ENCODE measurements at places on chromosomes 12 and 14.
A peak's percentile ranks its signal among the peaks of the same experiment; 100 is the strongest.

GRCh38 chr12:22201101-22201500 is 133.4 kb downstream of the ST8SIA1 start:
- DNase-seq: no peak

- no peak for DNase-seq
These were observed 263.4 kb downstream of the ADGRD1 start for GRCh38 chr12:131217024-131217586.

DNA sequence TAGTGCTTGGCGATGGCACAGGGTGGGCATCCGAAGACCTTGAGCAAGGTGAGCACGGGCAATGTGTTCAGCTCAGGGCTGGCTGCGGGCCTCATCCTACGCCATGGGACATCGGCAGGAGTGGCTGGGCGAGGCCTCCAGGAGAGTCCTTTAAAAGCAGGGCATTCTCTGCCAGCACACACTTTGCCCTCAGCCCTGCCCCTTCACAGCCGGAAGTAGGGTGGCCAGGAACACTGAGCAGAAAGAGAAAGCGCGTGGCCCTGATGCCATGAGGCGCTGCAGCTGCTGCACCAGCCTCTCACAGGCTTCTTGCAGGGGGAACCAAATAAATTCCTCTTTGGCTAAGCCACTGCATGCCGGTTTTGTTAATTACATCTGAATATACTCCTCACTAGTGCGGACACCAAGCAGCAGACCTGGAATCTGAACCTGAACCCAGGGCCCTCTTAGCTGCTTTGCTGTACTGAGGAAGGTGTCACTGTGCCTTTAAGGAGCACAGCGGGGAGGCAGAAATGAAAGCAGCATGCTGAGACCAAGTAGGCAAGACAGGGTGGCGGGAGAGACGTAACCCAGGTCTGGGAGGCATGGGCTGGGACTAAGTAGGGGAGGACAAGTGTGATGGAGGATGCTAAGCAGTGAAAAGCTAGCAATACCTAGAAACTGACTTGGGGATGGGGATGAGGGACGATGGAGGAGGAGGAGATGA is 155.2 kb downstream of the TTC7B start:
- no peak for DNase-seq

- no peak for DNase-seq
These were observed 246.6 kb upstream of the LRFN5 start for GRCh38 chr14:41360126-41360525.

DNA sequence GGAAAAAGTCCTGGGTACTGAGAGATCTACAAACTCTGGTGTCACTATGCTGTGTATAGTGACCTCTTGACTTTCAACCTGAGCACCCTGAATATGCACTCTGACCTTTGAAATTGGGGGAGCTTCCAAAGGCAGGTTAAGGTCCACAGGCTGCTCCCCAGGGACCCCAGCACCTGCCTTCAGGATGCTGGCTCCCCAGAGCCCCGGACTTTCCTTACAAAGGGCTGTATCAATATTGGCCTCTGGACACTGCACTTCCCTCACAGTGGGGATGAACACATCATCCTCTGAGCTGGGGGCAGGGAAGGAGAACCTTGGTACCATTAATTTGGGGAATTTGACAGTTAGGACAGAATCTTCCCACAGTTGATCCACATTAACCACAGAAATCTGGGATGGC is 14.3 kb downstream of the PLD4 start:
- DNase-seq: no peak

GRCh38 chr12:22443379-22444316 is 100.7 kb downstream of the C2CD5 start:
- peak; percentile 73 for DNase-seq

DNA sequence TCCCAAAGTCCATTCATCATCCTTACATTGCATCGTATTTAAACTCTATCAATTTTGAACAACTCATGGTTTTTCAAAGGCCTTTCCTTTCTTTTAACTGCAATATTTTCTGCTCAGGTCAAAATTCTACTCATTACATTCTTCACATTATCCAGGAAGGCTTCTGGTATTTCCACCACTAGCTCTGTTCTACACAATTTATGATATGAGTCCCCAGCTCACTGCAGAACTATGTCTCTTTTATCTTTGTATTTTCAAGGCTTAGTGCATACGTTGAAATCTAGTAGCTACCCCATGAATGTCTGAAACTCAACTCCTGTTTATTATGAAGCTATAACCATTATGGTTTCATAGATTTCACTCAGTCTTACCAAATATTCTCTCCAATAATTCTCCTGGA is 282.9 kb downstream of the DUSP6 start:
- DNase-seq: peak; percentile 49

GRCh38 chr12:19771858-19772257 is 332.6 kb downstream of the AEBP2 start:
- peak; percentile 85 for DNase-seq

DNA sequence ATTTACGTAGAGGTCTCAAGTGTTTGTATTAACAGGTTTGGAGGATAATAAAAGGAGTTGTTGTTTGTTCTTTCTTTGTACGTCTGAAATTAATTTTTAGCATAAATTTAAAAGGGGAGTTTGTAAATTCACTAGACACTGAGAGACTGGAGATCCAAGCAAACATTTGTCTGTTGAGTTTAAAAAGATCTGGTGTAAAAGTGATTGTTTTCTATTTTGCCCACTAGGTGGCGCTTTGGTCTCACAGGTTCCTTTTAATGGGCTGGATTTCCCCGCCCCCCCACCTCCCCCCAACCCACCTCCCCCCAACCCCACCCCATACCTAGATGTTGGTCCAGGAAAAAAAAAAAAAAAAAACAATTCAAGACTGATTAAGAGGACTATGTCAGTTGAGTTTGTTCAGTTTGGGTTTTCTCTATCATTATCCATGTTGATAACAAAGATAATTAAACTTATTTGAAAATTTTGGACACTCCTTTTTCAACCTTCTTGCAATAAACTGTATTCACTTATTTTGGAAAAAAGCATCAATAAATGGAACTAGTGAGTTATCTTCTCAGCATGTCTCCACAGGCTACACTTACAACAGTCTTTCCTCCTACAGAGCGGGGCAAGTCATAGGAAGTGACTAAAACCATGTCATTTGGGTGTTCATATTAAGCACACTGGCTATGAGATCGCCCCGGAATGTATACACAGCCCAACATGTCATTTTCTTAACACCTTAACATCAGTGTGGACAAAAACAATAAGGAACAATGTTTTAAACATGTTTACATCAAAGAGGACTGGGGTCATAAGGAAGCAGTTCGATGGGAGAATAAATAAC is 841.1 kb downstream of the NRXN3 start:
- DNase-seq: peak; percentile 70

- DNase-seq: no peak
These were observed 241.5 kb downstream of the SNAPC1 start for GRCh38 chr14:62003701-62004100.

- DNase-seq: no peak
These were observed 62.4 kb downstream of the SCN8A start for GRCh38 chr12:51653431-51653830.

GRCh38 chr14:99518441-99519346 is 37.5 kb downstream of the CCNK start:
- DNase-seq: peak; percentile 39

GRCh38 chr12:15842108-15842507 is 40.1 kb upstream of the STRAP start:
- DNase-seq: peak; percentile 91

DNA sequence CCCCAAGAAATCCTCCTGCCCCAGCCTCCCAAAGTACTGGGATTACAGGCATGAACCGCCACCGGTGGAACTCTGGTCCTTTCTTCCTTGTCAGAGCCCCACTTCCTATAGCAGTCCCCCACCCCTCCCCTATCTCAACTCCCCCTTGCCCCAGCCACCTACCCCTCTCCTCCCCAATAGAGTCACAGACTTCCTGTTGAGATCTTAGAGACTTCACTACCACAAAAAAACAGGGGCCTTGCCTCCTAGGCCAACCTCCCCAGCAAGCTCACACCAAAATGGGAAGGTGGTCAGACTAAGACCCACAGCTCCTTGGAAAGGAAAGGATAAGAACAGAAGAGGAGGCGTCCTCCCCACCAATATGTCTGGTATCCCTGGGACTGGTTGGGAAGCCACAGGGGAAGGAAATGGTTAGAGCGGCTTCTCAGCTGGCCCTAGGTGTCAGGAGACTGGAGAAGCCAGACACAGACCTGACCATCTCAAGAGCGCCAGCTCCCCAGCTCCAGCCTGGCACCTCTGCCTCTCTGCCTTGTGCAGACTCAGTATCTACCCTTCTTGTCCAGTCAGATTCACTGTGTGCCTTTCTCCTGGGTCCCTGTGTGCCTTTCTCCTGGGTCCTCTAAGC is 8.5 kb downstream of the ITGB7 start:
- DNase-seq: no peak

DNA sequence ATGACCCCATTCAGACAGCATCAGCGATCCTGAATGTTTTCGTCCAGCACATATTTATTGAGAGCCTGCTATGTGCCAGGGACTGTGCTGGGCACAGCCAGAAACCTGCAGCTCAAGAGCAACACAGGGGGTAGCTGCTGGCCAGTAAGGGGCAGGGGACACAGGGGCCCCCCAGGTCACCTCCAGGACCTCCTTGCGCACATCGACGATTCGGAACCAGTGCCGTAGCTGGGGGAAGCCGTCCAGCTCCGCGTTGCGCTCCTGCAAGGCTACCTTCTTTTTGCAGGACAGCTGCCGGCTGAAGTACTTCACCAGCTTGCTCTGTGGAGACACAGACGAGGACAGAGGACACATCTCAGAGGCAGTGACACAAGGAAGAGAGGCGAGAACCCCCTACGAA is 108.7 kb downstream of the KSR2 start:
- DNase-seq: no peak

GRCh38 chr12:124545508-124546418 is 21.6 kb downstream of the NCOR2 start:
- no peak for DNase-seq

DNA sequence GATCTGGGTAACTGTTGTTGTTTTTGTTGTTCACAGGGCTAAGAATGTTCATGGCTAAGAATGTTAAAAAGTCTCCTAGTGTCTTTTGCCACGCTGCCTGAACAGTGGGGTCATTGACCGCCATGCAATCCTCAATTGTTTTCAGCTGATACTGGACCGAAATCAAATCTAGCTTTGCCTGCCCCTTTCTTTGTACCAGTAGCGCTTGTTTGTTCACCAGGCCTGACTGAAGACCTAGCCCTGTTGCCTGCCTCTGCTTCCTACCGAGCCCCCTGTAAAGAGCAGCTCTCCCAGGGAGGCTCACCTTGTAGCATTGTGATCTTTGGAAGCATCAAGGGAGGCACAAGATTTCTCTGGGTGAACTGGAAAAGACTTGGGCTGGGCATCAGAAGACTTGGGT is 6.7 kb downstream of the PSEN1 start:
- no peak for DNase-seq

GRCh38 chr12:47158792-47159191 is 79.0 kb upstream of the AMIGO2 start:
- no peak for DNase-seq

DNA sequence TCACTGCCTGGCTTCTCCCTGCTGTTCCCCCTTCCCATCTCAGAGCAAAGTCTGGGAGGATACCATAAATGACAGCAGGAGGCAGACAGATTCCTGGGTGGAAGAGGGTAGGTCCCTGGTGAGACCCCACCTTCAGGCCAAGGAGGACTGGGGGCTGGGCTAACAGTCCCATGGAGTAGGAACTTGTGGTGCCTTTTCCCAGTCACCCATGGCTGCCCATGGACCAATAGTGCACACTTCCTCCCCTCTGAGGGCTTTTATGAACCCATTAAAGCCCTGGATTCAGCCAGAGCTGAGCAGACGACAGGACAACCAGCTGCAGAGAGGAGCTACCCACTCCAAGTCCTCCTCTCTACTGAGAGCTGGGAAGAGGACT is 36.6 kb upstream of the OR5AU1 start:
- DNase-seq: no peak

- no peak for DNase-seq
These were observed 3.5 kb upstream of the RNASE4 start for GRCh38 chr14:20680843-20681347.

GRCh38 chr14:80868260-80868659 is 73.3 kb downstream of the CEP128 start:
- DNase-seq: no peak

- no peak for DNase-seq
These were observed 94.6 kb downstream of the KCNA5 start for GRCh38 chr12:5138256-5138655.

GRCh38 chr12:29519585-29520182 is 22.2 kb upstream of the OVCH1 start:
- DNase-seq: peak; percentile 42

GRCh38 chr14:58245562-58245961 is 919 bp downstream of the PSMA3 start:
- no peak for DNase-seq

DNA sequence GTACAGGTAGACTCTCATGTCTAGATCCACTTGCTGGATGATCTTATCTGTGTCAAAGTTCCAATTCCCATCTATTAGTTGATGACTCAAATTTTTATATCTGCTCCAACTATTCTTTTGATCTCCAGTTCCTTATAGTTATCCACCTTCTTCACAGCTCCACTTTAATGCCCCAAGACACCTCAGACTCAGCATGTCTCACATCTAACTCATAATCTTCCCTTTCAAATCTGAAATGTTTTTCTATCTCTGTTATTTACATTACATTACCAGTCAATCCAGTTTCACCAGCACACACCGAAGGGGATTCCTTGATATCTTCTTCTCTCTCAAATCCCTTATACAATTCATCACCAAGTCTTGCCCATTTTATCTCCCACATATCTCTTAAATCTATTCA is 3.7 kb upstream of the METAP2 start:
- DNase-seq: no peak

DNA sequence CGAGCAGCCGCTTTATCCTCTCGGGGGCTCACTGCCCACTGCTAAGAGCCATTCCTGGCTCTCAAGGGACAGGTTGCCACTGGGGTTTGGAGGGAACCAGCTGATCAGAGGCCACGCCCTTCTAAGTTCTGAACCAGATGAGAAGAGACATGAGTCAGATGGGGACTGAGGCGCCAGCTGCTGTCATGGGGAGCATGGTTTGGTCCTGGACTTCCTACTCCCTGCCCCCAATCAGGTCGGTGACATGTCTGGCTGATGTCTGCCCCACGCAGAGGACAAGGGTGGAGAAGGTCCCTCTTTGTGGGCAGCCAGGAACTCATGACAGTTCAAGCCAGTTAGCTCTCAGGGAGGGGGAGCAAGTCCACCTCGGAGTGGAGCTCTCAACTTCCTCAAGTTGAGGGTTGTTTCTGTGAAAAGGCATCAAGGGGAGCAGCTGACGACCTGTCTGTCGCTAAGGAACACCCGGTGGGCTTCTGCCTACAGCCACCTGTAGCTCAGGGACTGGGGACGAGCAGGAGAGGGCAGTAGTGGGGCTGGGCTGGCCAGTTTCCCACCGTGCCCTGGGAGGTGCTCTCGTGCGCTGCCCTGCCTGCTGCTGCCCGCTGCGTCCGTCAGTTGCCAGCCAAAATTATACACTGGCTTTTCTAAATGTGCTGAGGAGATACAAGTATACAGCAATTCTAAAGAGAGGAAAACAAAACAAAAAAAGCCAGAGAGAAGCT is 20.5 kb downstream of the PSMC1 start:
- DNase-seq: no peak

GRCh38 chr12:130968611-130969010 is 14.9 kb downstream of the ADGRD1 start:
- DNase-seq: no peak

Measured in fibroblast of skin of right quadriceps (primary cell).